ENCODE measurements at places on chromosomes 12 and 14.

GRCh38 chr12:27291862-27292261, 40.8 kb upstream of the BMAL2 start:
- DNase-seq = no peak

DNA sequence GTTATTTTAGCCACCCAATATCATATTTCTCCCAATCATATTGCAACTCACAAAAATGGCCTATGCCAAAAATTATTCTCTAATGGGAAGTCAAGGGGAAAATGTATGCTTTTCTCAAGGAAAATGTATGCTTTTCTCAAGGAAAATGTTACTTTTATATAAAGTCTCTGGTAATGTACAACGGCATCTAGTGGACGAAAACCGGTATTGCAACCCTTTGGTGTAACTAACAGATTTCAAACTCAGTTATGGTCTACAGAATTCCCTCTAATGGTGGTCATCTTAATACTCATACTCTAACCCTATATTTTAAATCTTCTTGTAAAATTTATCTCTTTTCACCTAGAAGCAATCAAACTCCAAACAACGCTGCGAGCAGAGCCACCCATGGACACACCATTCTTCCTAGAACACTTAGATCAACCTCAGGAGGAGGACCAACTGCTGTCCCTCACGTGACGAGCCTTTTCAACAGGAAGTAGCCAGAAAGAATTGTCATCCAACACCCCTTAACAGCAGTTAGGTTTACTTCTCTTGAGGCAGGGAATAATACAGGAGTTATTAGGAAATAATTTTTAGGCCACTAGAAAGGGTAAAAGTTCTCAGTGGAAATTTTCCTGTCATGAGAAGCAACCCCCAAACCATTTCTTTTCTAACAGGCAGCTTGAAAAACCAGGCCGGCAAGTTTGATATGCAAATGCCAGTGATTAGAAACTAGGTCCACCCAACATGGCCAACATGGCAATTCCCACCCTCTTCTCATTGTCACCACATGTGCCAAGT, 20.1 kb downstream of the APOBEC1 start:
- DNase-seq = no peak

- DNase-seq = no peak
These were observed 75.0 kb downstream of the TRMT5 start for GRCh38 chr14:60905923-60906322.

DNA sequence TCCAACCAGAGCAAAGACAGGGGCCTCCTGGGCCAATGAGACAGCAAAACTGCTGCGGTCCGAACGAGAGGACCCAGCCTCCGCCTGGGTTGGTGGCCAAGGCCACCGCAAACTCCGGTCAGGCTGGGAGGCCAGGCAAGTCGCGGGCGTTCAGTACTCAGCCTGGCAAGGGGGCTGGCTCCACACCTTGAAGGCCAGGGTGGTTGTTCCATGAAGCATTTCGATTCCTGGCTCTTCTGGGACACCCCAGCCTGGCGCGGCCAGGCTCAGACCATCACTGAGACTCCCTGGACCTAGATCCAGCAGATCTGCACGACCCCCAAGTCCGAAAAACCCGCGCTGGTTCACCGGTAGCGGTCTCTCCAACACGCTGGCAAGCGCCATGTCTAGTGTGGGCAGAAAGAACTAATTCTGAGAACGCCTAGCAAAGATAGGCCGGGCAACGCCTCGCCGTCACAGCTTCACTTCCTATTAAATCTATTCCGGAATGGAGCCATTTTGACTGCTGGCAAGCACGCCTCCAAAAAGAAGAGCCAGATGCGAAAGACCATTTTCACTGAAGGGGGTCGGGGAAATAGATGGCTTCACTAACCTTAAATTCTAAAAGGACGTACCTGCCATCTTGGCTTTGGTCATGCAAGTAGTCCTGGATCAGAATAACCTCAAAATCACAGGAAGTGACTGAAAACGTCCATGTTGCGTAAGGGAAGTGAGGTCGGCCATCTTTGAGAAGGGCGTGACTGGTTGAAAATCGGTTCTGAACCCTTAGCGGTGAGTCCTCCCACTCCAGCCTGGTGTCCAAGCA, at the start of gene PSMB5:
Gene PSMB5 (minus strand): TSS at position 403 of the 805 bp plus-strand sequence. CDS start 19 bp downstream, at position 384.
- no peak for DNase-seq

DNA sequence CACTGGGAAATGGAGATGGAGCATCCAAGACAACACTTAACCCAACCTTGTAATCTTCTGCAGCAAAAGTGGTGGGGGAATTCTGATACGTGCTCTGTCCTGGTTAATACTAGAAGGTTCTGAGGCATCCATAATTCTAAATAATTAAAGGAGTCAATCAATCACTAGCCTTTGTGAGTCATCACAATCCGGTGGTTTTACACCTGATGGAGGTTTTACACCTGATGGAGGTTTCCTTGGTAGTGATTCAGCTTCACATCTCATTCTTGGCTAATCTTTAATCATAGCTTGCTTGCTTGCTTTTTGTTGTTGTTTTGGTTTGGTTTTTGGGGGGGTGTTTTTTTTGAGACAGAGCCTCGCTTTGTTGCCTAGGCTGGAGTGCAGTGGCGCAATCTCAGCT, 343.4 kb downstream of the DPF3 start:
- no peak for DNase-seq

- DNase-seq = no peak
These were observed 215.8 kb downstream of the SPTSSA start for GRCh38 chr14:34246206-34246605.

- no peak for DNase-seq
These were observed 95.3 kb downstream of the BICD1 start for GRCh38 chr12:32201976-32202375.

DNA sequence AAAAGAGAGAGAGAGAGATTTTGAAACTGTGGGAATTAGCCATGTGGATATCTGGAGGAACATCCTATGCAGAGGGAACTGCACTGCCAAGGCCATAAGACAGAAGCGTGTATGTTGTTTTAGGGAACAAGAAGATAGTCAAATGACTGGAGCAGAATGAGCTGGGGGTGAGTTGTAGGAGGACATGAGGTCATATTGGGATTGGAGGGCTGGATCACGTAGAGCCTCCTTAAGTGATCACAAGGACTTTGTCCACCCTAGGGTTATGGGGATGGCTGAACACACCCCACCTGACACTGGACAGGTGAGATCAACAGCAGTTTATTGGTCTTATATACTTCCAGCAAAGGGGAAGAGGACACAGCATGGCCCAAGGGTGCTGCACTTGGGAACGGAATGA, 8.2 kb upstream of the CGRRF1 start:
- no peak for DNase-seq

DNA sequence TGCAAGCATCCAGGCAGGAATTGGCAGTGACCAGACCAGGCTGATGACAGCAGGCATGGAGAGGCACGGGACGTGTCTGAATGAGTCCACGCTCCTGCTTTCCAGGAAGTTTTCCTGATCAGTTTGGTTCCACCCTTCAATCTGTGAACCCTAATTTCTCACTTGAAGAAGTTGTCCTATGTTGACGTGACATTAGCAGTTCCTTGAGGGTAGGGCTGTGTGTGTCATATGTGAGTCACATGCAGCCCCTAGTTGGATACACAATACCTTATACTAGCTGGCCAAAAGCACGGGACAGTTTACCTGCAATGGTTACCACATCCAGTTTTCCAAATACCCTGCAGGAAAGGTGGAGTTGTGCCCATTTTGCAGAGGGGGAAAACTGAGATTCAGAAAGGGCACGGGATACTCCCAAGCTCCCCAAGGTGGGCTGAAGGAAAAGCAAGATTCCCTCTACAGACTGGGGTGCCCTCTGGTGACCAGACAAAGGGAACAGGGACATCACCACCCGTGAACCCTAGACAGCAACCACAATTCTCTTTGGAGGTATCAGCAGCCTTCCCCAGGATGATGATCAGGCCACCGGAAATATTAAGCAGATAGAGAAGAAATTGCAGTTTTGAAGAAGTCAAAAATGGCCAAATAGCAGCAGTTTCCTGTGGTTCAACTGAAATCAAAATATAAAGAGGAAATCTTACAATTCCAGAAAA, 194.5 kb downstream of the PHETA1 start:
- DNase-seq = no peak

- DNase-seq = no peak
These were observed 31.4 kb upstream of the SPTLC2 start for GRCh38 chr14:77647853-77648252.

DNA sequence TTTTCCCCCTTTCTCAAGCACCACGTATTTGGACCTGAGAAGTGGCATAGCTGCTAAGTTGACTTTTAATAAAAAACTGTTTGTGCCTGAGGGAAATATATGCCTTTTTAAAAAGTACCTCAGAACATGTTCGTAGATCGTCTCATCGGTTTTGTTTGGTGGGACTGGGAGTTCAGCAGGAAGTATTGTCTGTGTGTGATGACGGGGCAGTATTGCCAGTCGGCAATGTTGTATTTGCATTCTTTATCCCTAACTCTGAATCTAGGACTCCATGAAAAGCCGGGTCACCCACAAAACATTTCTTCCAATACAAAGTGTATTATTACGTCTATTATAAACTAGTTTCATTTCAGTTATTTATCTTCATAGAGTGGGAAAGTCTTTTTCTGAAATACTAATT, 19.7 kb upstream of the FGD4 start:
- no peak for DNase-seq

DNA sequence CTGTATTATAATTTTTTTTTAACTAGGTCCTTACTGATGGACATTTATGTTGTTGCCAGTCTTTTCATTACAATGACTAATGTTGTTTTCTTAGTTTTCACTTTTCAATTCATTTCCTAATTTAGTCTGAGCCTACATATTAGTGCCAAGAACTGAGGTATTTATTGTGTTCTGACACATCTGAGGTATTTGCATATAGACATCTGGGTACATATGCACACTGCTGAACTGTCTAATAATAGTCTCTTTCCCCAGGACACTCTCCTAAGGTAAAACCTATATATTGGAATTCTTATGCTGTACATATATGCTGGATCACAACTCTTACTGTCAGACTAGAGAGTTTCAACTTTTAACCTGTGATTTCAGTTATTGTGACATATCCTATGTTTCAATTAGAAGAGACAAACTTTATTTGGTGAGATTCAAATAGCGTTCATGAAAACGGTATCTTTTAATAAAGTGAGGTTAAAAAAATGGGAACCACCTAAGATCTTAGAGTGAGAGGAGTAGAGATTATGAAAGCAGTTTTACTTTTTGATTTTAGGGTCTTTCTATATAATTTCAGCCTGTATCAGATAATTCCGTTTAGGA, 263.2 kb downstream of the RAD51B start:
- DNase-seq = no peak

DNA sequence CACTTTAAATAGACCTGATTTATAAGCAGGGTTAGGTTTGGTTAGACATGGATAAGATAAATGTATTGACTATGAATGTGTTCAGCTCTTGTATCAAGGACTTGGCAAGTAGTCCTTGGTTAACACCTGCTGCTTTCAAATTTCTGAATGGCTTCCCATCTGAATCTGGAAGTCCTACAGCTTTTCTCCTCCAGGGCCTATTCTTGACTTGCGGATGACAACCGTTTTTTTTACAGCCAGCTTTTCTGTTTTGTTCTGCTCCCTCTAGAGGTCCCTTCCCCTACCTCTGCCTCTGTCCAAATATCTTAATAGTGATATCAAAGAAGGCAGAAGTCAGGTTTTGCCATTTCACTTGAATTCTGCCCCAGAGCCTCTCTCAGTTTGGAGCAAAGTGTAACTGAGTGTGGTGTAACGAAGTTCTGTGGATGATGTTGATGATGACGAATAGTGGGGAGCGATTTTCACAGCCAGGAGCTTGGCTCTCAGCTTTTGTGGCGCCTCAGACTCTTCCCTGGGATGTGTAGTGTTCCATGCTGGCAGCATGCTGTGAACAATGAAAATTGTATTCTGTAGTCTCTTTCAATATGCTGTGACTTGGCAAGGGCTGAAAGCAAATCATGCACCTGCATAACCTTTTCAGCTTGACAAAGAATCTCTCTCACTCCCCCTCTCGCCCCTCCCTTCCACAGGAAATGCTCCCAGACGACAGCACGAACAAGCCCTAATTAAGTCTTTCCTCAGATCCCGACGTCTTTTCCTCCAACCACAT, 5.0 kb upstream of the SLC4A8 start:
- DNase-seq = no peak

- DNase-seq = no peak
These were observed 470.3 kb downstream of the VRK1 start for GRCh38 chr14:97267509-97267908.

DNA sequence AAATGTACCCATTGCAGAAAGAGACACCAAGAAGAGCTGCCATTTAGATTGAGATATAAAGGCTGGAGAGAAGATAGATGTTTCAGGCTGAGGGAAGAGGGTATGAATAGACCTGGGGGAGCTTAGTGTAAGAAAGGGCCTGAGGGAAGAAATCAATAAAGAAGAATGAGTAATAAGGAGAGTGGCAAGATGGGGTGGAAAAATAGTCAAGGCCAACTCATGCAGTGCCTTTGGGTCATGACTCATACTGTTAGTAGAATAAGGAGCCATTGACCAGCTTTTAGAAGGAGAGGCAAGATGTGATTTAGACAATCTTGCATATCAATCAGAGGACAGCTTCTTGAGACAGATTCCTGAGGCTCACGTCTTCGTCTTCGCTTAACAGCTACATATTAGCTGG, 287.5 kb downstream of the DUSP6 start:
- no peak for DNase-seq

DNA sequence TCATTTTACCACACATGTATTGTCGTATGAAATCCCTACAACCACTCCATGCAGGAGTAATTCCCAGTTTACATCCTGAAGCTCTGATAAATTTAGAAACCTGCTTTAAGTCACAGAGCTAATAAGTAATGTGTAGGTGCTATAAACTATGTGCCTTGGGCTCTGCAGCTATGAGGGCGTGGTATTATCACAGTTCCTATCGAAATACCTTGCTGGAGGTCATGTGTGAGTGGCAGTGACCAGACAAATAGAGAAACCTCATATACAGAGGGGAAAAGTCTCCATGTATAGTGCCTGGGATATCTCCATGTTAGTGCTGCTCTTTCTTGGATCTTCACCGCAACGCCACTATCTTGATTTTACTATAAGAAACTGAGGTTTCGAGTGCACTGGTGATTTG, 883 bp upstream of the TBC1D15 start:
- DNase-seq = no peak

DNA sequence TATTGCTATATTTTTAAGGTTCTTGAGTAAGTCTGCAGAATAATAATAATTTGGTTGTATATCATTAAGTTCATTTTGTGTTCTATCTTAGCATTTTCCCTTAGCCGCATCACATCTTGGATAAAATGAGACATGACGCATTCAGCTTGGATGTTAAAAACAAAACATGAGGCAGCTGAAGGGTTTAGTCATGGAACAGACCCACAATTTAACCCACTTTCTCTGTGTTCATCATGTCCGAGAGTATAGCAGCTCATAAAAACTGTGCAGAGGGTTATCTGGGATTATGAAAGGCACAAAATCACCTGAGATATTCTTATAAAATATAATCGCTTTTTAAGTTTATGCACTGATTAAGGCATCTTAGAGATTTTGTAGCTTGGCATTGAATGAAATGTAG, 219.3 kb downstream of the TRHDE start:
- no peak for DNase-seq

GRCh38 chr12:75986001-75986746, 45.4 kb downstream of the PHLDA1 start:
- no peak for DNase-seq

DNA sequence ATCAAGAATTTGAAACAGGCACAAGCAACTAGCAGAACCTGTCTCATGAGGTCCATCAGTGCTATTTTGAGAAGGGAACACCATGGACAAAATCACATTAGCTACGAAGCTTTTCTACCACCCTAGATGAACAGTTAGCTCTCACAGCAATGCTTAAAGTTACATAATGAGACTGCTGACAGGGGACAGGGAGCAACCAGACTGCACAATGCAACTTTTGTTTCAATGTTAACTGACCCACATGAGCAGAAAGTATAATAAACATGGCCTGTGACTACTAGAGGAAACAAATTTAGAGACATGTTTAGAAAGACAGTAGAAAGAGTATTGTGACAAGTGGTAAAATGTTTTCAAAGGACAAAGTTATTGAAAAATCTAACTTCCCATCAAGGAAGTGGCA, 282.8 kb downstream of the CEP128 start:
- no peak for DNase-seq
